Pons (tissue), 1 donor: ENCODE measurements at places on chromosomes 1 and 21.

GRCh38 chr1:67704351-67704750 lies 19.4 kb downstream of the GADD45A start:
- DNase-seq = no peak

DNA sequence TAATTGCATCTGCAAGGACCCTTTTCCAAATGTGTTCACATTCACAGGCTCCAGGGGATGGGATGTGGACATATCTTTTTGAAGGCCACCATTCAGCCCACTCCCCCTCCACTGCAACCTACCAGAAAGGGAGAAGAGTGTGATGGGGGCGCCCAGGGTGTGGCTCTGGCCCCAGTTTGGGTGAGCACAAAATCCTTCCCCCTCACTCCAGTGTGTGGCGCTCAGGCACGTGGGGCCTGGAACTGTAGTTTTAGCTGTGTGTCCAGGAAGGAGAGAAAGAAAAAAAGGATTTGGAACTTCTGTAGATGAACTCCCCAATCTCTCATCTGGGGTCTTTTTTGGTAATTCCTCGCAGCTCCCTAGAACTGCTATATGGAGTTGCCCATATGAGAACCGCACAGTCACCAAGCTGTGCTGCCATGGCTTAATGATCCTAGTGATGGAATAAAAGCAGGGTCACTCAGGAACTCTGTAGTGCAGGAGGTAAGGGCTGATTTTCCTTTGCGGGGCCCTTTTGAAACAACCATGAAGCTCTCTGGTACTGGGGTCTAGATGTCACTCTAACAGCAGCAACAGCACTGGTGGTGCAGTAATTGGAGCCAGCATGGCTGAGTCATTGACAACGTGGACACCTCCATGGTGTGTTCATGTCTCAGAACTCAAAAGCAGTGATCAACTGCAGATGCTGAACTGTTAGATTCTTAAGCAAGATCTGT lies 17.0 kb downstream of the AGT start:
- no peak for DNase-seq

DNA sequence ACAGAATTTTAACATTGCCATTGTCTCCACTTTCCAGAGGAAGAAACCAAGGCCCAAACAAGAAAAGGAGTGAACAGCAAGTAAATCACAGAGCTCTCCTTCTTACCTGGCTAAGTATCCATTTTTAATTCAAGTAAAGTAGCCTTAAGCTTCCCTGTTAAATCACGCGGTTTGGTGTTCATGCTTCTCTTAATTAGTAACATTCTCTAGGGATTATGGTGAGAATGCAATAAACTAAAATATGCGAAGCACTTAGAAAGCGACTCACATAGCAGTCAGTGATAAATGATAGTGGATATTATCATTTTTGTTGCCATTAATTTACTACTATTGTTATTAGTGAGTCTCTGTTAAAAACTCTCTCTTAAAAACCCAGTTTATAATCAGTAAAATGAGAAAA lies 630.5 kb upstream of the TMPRSS15 start:
- no peak for DNase-seq

GRCh38 chr21:16283516-16283915 lies 553.7 kb downstream of the USP25 start:
- no peak for DNase-seq

GRCh38 chr21:32515874-32516273 lies 69.4 kb downstream of the TCP10L start:
- DNase-seq = no peak

GRCh38 chr1:220927442-220927841 lies 48.2 kb downstream of the HLX start:
- DNase-seq = no peak

GRCh38 chr1:100298512-100298911 lies 32.5 kb downstream of the RTCA start:
- no peak for DNase-seq

GRCh38 chr1:37752583-37753471 lies 12.1 kb downstream of the EPHA10 start:
- no peak for DNase-seq

- DNase-seq = no peak
Observed at GRCh38 chr1:27624467-27625178, 10.4 kb downstream of the FGR start.

- DNase-seq = no peak
Observed at GRCh38 chr1:79852004-79852403, 845.5 kb upstream of the ADGRL4 start.

DNA sequence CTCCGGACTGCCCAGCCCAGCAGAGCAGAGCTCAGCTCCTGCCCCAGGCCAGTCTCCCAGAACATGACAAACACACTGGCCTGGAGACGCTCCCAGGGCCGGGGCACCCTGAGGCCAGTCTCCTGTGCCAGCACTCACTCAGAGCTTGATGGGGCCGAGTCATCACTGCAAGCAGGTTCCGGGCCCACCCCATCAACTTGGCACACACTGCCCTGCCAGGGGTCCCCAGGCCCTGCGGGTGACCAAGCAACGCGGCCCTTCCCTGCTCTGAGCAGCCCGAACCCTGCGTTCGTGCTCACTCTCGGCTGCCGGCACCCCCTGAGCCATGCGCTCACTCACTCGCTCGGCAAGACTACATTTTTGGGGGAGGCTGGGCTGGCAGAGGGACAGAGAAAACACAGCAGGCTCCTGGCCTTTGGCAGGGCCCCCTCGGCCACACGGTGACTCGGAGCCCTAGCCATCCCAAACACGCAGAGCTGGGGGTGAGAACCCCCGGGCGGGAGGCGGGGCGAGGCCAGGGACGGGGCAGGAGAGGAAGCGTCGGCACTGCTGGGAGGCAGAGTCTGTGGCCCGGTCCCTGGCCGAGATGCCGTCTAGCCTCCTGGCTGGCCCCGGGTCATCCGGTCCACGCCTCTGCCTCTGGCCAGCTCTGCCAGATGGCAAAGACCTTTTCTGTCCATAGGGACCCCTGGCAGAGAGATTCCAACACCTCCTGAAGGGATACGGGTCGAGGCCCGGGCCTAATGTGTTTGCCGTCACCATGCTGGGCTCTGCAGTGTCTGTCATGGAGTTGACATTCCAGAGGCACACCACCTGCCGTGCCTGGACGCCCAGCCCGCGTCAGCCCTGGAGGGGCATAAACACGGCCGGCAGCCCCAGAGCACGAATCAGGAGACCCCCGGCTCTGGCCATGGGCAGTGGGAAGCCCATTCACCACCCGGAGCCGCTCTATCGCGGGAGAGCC lies 68.0 kb downstream of the MEGF6 start:
- no peak for DNase-seq

DNA sequence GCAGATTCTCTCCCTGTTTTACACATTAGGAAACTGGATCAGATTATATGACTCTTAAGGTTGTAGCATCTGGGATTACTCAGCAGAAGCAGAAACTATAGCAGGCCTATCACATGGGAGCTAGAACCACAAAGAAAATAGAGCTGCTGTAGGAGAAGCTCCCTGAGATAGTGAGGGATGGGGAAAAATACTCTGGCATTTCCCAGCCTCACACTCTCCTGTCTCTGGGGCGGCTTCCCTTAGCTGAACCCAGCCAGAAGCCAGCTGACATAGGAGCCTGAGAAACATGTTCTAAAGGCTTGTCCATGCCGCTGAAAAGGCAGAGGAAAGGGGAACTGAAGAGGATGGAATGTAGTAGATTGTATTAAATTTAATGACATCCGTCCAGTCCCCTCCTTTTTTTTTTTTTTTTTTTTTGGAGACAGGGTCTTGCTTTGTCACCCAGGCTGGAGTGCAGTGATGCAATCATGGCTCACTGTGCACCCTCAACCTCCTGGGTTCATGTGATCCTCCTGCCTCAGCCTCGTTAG lies 76.8 kb upstream of the DNAJC6 start:
- no peak for DNase-seq

DNA sequence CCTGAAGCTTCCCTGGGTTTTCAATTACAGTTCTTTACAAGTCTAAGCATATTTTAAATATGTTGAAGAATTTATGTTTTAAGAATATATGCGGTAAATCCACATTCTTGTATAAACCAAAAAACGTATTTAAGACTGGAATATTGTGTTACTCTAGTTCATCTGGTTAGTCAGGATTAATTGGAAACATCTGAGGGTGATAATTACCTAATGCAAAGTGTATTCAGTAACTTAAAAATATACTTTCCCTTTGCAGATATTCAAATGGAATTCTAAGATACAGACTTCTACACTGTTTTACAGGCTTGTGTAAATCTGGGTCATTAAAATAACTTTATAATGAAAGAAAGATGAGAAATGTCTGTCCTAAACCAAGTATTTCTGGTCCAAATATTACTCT lies 302.0 kb downstream of the VAV3 start:
- no peak for DNase-seq

DNA sequence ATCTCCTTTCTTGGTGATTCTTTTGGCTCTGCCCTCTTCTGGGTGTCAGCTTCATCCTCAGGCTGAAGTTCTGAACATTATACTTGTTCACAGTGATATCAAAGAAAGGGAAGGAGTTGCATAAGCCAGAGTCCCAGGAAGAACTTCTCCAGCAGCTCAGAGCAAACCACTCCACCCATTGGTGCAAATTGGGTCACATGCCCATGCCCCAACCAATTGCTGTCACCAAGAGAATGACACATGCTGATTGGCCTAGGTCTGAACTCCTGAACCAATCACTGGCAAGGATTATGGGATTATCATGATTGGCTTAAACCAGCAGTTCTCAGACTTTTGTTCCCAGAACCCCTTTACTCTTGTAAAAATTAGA lies 256.5 kb upstream of the TMEM51 start:
- DNase-seq = no peak

GRCh38 chr21:44708866-44709425 lies 2.4 kb downstream of the TSPEAR start:
- DNase-seq = no peak

DNA sequence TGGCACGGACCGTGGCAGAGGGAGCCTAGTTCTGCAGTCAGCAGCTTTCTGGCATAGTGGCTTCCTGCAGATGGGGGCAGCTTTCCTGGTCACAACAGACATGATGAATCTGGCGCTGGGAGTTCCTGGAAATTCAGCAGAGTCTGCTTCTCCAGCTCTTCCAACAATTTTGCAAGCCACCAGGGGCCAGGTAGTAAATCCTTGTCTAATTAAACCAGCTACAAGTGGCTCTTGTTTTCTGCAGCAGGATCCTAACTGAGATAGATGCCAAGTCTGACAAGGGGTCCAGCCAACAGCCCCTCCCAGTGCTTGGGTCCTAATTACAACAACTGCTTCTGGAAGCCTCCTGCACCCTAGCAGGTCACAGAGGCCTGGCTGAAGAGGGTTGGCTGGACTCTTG lies 35.8 kb downstream of the TRIM62 start:
- DNase-seq = no peak
